HepG2 (cell line): ENCODE measurements at places on chromosomes 6 and 20. TPM values are rescaled to one million over a fixed set of nuclear protein-coding genes. Genes with fewer than 3 reads are reported as not detected.
A peak's percentile ranks its signal among the peaks of the same experiment; 100 is the strongest.

DNA sequence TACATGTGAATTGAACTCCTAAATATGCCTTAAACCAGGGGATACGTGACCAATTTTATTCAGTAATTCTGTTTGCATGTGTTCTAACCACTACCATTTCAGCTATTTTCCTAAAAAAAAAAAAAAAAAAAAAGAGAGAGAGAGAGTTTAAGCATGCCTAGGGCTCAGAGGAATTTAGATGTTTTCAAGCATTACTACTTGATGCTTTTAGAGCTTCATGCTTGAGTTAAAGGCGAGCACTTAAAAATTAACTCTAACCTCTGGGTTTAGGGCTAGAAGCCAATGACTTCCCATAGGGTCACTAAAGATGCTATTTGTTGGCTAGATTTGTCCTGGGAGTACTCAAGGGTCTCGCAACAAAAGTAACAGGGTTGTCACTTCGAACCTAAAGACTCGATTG is 217.7 kb downstream of the ATXN1 start:
- no peaks in the 10 kb centered on the region for H3K27me3 ChIP-seq
- H3K4me3 ChIP-seq = no peak overlapping the region
- no peak overlapping the region for H3K27ac ChIP-seq
- H3K4me1 ChIP-seq = peaks cover 25% of the 10 kb centered on the region

- no peak overlapping the region for H3K4me3 ChIP-seq
- H3K4me1 ChIP-seq = peaks cover 46% of the 10 kb centered on the region
- DNase-seq = peak; percentile 63
- H3K36me3 ChIP-seq = no peaks in the 10 kb centered on the region
- no peak overlapping the region for H3K27ac ChIP-seq
- H3K27me3 ChIP-seq = peaks cover 5% of the 10 kb centered on the region; the same call in 1 of the 3 replicates
Observed at GRCh38 chr6:37761554-37762271, 57.8 kb upstream of the ZFAND3 start.

DNA sequence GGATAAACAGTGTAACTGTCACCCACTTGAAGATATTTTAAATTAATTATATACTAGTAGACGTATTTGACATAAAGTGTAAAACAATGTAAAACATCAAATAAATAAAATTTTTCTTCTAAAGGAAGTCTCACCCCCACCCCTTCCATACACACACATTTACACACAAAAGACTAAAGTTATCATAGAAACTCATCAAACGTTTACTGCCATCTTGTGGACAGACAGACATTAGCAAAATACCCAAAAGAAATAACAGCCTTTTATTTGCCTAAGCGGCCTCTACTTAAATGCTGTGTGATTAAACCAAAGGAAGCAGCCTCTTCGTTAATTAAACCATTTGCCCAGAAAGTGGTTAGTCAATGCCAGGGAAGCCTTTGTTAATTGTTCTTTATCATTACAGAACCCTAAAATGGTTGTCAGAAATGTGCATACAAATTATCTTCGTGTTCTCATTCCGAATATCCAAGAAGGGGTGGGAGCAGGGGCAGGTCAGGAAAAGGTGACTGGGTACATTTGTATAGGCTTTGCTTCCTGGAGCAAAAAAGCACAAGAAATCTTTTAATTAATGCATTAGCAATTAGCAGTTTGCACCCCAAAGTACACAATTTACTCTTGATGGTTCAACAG is 176.2 kb upstream of the SASH1 start:
- H3K27ac ChIP-seq = no peak overlapping the region
- peak; percentile 59 for DNase-seq
- no peak overlapping the region for H3K4me3 ChIP-seq
- H3K36me3 ChIP-seq = no peaks in the 10 kb centered on the region

GRCh38 chr20:44856442-44856841 is 29.1 kb upstream of the YWHAB start:
- peak; percentile 73 for DNase-seq
- no peak overlapping the region for H3K27ac ChIP-seq
- H3K4me1 ChIP-seq = peaks cover 15% of the 10 kb centered on the region
- no peak overlapping the region for H3K4me3 ChIP-seq

GRCh38 chr6:37630281-37630799 is 67.3 kb downstream of the MDGA1 start:
- H3K27ac ChIP-seq = no peak overlapping the region
- H3K36me3 ChIP-seq = no peaks in the 10 kb centered on the region
- H3K27me3 ChIP-seq = peaks cover 27% of the 10 kb centered on the region; the same call in 2 of the 3 replicates
- H3K4me1 ChIP-seq = no peaks in the 10 kb centered on the region
- H3K4me3 ChIP-seq = no peak overlapping the region

- H3K4me3 ChIP-seq = no peak overlapping the region
- peaks cover 55% of the 10 kb centered on the region for H3K27me3 ChIP-seq
- no peak overlapping the region for H3K27ac ChIP-seq
- DNase-seq = no peak
- no peaks in the 10 kb centered on the region for H3K36me3 ChIP-seq
Observed at GRCh38 chr6:34523441-34524206, 32.5 kb downstream of the SPDEF start.

DNA sequence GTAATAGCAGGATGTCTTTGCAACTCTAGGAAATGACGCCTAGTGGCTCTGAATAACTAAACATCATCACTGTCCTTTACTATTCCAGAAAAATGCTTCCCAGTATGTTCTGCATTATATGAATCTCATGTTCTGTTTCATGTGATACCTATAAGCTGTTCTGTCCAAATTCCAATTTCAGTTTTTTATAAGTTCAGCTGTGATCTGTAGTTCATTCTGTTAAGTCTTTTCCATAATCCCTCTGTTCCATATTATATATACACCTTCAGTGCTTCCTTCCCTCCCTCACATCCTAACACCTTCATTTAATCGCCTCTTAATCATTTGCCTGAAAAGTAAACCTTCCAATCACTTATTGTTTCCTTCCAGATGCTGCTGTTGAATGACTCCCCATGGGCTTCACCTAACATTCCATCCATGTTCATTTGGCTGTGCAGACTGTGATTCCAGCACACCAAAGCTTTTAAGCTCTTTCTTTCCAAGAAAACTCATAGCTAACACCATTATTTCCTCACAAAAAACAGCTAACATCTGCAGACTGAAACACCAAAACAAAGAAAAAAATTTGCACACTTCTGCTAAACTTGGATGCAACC is 18.6 kb downstream of the HMGCLL1 start:
- H3K27me3 ChIP-seq = 0 out of 3 replicates have a peak, but pooled peaks cover 3% of the 10 kb centered on the region
- H3K4me1 ChIP-seq = no peaks in the 10 kb centered on the region
- H3K36me3 ChIP-seq = no peaks in the 10 kb centered on the region

DNA sequence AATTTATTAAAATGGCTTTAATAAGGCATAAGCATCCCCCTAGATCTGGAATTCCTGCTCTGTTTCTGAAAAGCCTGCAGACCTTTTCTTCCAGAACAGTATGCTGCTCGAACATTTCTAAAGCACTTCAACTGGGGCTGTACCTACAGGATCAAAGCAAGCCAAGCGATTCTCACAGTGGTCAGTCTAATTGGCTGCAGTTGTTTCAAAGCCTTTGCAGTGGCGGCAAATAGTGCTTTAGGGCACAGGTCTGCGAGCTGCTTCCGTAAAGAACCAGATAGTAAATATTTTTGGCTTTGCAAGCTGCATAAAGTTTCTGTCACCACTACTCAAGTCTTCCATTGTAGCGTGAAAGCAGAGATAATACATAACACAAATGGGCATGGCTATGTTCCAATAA is 88.9 kb upstream of the FBXL4 start:
- no peak overlapping the region for H3K4me3 ChIP-seq
- no peaks in the 10 kb centered on the region; the same call in 2 of the 3 replicates for H3K27me3 ChIP-seq
- no peaks in the 10 kb centered on the region for H3K4me1 ChIP-seq
- no peak for DNase-seq
- H3K36me3 ChIP-seq = no peaks in the 10 kb centered on the region

DNA sequence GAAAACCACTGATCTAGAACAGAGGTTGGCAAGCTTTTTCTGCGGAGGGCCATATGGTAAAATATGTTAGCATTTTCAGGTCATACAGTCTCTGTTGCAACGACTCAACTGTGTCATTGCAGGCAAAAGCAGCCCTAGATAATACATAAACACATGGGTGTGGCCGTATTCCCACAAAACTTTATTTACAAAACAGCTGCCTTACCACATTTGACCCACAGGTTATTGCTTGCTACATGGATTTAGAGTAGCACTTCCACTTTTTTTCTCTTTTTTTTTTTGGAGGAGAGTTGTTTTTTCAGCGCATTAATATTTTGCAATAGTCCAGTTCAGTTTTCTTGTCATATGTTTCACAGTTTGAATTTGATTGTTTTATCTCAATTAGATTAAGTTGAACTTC is 2.5 kb upstream of the IGF2R start:
- DNase-seq = no peak
- peaks cover 24% of the 10 kb centered on the region; the same call in 2 of the 3 replicates for H3K27me3 ChIP-seq
- peaks cover 23% of the 10 kb centered on the region for H3K4me1 ChIP-seq
- H3K36me3 ChIP-seq = no peaks in the 10 kb centered on the region
- no peak overlapping the region for H3K27ac ChIP-seq

DNA sequence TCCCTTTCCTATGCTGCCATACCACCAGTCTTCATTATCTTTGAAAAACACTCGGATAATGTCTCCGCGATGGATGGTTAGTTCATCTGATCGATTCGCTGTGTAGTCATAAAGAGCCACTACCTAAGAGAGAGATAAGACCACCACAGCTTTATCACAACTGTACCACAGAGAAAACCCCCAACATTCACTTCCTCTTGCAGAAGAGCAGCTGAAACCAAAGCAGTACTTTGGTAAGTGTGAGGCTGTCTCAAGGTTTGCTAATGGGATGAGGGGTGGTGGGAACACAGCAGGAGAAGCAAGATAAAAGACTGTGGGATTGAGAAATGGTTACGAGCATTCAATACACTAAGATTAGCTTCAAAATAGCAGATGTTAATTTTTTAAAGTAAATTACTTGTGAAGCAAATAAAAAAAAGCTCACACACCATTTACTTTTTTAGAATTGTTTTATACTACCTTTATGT is 142.1 kb downstream of the MYB start:
- DNase-seq = no peak
- H3K36me3 ChIP-seq = no peaks in the 10 kb centered on the region
- H3K4me3 ChIP-seq = no peak overlapping the region
- H3K27ac ChIP-seq = no peak overlapping the region

DNA sequence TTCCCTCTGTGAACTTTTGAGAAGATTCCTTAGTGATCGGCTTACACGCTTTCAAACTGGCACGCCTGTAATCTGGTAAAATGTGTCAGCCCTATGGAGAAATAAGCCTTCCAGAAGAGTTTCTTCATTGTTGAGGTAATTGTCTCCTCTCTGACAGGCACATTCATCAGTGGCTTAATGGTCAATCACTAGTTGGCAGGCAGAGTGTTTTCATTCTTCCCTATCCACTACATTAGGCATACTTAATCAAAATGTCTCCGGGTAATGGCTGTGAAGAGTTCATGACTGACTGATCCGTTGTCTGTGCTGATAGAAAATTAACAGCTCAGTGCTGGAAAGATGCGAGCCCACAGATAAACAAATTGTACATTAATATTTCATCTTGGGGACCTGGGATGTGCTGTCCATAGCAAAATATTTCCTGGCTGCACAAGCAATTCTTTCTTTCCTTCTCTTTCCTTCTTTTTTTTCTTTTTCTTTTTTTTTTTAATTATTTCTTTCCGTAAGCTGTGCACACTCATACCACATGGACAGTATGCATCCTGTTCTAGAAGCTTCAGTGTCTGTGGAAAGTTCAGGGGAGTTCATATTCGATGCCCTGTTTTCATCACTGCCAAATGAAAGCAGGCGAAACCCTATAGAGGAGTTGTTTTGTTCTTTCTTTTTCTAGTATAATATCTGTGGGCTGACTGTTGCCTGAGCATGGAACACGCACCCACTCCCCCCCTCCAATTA is 31.4 kb downstream of the TSHZ2 start:
- H3K4me3 ChIP-seq = no peak overlapping the region
- no peaks in the 10 kb centered on the region for H3K36me3 ChIP-seq
- no peaks in the 10 kb centered on the region for H3K4me1 ChIP-seq

DNA sequence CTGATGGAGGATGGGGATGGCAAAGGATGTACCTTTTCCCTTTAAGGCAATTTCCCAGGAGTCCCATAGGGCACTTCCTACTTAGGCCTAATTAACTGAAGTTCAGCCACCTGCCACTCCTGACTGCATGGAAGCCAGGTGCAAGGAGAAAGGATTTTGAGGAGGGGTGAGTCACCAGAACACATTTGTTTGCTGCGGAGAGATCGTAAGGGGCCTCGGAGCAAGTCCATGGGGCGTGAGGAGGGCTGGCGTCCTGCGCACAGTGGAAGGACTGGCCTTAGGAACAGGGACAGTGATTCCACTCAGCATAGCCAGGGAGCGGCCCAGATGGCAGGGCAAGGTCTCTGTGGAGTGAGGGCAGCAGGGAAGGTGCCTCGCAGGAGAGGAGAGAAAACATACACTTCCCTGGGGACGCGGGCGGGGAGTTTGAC is 11.8 kb upstream of the MAP1LC3A start:
- no peaks in the 10 kb centered on the region for H3K27me3 ChIP-seq
- no peaks in the 10 kb centered on the region for H3K36me3 ChIP-seq
- H3K27ac ChIP-seq = no peak overlapping the region
- no peak for DNase-seq
- peaks cover 29% of the 10 kb centered on the region for H3K4me1 ChIP-seq

- no peak overlapping the region for H3K4me3 ChIP-seq
- no peaks in the 10 kb centered on the region for H3K4me1 ChIP-seq
- H3K27ac ChIP-seq = no peak overlapping the region
- peaks cover 27% of the 10 kb centered on the region; the same call in 2 of the 3 replicates for H3K27me3 ChIP-seq
- no peak for DNase-seq
Observed at GRCh38 chr20:24629668-24630067, 160.2 kb downstream of the SYNDIG1 start.

DNA sequence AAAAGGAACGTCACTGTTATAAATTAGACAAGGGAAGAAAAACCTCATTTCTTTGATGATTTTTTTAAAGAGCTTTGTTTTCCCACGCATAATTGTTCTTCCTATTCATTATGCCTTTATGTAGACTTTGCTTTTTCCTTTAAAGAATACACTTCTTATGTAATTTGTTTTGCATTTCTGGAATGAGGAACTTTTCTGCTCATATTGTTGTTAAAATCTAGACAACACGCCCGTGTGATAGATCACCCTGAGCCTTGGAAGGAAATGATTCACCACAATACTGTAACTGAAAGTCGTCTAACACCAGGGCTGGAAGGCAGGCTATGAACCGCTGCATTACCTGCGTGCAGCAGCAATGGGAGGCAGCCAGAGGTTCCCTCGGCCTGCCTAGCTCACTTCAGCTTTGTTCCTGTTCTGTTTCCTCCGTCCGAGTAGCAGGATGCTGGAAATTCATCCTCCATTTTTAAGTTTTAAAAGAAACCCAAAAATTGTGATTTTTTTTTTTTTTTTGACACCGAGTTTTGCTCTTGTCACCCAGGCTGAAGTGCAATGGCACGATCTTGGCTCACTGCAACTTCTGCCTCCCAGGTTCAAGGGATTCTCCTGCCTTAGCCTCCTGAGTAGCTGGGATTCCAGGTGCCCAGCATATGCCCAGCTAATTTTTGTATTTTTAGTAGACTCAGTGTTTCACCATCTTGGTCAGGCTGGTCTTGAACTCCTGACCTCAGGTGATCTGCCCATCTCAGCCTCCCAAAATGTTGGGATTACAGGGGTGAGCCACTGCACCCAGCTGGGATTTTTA is 49.6 kb upstream of the ZNF217 start:
- H3K4me3 ChIP-seq = peak overlapping the region; percentile 34; the same call in 1 of the 2 replicates
- H3K36me3 ChIP-seq = no peaks in the 10 kb centered on the region
- H3K27me3 ChIP-seq = no peaks in the 10 kb centered on the region
- peaks cover 81% of the 10 kb centered on the region for H3K4me1 ChIP-seq

MYT1 gene
- total RNA-seq = 0.42 and 0.58 TPM in 2 replicates

SLC22A16 gene
- not detected in 2 replicates for total RNA-seq

NFATC2 gene
- total RNA-seq = 3.3 and 8.0 TPM in 2 replicates

CCDC28A gene
- 15.8 and 22.8 TPM in 2 replicates for total RNA-seq

UBE2V1 gene
- total RNA-seq = 81.3 and 85.1 TPM in 2 replicates

PNPLA1 gene
- not detected in 2 replicates for total RNA-seq
